ENCODE measurements at places on chromosomes 12 and 14.

- no peak for DNase-seq
Measured at GRCh38 chr14:64997108-64997794, 10.6 kb downstream of the FNTB start.

DNA sequence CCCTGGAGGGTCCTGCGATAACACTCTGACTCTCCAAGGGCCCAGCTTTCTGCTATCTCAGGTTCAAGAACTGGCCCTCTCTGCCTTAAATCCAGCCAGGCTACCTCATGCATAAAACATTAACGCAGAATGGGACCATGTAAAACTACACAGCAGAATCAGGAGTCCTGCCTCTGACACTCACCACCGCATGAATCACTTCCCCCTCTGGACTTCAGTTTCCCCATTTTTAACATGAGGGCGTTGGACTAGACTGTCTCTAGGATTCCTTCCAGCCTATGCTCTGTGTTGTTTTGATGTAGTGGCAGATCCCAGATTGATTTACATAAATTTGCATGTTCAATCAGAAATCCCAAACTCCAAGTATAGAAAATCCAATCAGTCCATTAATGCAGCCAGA, 3.3 kb downstream of the NCKAP5L start:
- no peak for DNase-seq

DNA sequence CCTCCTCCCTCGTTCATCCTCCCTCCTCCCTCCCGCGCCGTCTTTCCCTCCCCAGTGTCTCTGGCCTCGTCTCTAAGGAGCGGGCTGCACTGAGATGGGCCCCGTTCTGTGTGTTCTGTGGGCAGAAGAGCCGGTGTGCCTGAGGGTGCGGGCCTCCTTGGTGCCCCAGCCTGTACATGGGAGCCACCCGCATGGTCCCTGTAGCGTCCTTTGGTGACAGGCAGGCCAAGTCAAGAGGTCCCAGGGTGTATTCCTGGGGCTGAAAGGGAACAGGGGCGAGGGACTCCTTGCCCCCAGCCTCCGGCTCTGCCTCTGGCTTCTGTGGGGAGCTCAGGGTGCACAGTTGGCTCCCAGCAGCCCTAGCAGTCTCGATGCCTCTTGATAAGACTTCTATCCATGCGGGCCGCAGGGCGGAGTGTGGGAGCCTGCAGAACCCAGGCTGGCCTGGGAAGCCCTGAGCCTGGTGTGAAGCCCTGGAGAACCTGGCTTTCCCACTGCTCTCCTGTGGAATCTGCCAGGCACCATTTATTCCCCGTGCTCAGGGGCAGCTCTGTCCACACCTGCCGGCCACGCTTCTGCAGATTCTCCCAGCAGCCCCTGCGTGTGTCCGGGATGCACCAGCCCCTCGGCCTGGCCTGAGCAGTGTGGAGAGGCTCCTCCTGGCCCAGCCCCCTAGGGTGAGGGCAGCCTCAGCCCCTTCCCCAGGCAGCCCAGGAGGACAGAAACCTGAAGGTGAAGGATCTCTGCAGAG, 181.3 kb downstream of the KIF26A start:
- DNase-seq, result no peak

DNA sequence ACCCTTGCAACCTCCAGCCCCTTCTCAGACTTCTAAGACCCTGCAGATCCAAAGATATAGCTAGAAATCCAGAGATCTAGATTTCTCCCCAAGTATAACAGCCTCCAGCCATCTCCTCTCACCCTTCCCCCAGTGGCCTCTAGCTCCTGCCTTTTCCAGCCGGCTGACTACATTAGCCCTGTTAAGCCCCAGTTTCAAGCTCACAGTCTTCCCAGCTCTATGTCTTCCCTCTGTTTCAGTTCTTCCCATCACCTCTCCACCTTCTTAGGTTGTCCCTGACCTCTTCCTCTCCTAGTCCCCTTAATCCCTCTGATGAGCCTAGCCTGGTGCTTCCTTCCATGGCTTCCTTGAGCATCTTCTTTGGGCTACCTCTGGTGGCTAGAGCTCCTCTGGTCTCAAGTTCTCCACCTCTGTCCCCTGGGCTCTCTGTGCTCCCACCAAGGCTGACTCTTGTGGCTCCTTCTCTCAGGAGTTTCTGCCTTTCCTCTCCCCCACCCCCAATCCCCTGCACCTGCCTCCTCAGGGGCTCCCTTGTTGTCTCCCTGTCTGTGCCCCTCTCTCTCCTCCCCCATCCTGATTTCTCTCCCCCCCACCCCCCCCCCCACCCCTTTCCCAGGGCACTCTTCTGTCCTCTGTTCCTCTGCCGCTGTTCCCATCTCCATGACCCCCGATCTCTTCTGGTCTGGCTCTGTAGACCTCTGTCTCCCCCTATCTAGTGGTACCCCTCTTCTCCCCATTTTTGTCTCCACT, 816 bp upstream of the GDF11 start:
- no peak for DNase-seq

GRCh38 chr12:51905471-51906429, 1.6 kb upstream of the ACVRL1 start:
- DNase-seq, result no peak

GRCh38 chr12:9864913-9865675, 4.1 kb downstream of the CLEC2B start:
- DNase-seq, result no peak

DNA sequence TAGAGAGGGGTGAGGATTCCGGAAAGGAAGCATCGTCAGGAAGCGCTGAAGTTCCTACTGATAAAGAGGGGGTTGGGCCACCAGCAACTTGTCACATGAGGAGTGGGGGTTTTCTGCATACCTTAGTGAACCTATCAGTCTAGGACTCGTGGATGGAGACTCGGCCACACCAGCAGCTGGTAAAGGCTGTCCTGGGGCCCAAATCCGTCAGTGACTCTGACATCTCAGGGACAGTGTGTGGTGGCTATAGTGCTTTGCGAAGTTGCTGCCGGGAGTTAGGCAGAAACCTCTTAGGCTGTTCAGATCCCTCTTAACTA, 16.4 kb downstream of the RNASE2 start:
- DNase-seq, result no peak

- DNase-seq, result no peak
Measured at GRCh38 chr12:70468741-70469140, 102.7 kb downstream of the KCNMB4 start.

DNA sequence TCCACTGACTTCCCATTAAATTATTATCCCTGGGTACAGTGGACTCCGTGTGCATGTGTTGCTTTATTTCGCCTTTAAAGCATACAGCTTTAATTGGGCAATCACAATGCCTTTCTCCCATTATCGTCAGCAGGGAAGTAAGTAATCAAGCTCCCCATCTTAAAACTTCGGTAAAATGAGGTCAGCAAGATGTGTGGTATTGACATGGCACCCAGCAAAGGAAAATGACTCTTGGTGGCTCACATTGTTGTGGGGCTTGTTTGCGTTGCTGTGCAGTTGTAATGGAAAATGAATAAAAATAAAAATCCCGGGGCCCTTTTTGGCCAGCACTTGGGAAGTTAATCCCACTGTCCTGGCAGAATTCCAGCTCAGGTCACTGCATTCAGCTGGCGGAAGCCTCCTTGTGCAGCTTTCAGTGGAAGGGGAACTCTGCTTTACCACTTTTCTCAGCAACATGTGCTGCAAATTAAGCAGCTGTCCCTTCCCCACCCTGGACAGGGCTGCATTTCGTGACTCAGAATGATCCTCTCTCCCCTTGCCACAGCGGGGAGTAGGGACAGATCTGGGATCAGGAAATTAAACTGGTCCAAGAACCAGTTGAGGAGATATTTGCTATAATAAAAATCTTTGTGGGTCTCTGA, 13.9 kb upstream of the ATP2A2 start:
- peak; percentile 75 for DNase-seq

DNA sequence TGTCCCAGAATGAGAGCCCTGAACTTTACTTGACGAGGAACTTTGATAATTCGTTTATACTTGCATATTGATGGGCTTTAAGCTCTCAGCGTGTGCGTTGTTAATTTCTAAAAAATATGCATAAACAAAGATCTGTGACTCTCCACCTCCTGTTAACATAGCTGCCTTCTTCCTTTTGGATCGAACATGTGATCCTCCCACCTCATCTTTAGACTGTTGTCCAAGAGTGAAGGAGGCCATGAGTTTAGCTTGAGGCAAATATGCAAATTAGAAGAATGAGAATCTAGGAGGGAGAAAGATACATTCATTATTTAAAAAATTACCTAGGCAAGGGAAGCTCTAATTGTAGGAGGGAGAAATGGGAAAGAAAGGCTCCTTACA, 617 bp downstream of the TTC8 start:
- no peak for DNase-seq

DNA sequence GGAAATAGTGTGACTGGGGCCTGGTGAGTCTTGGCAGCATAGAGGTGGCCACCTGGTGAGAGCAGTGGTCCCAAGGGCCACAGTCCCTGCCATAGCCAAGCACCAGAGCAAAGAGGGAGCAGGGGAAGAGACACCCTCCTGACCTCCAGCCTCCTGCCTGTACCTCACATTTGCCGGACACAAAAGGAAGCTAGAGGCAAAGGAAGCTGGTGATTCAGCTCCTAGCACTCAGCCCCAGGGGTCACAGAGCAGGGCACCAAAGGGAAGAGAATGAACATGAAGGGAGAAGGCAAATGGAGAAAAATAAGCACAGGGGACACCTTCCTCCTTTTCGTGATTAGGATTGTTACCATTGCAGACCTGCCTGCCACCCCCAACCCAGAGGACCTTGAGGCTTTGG, 216.8 kb downstream of the ZFP36L1 start:
- DNase-seq, result no peak

DNA sequence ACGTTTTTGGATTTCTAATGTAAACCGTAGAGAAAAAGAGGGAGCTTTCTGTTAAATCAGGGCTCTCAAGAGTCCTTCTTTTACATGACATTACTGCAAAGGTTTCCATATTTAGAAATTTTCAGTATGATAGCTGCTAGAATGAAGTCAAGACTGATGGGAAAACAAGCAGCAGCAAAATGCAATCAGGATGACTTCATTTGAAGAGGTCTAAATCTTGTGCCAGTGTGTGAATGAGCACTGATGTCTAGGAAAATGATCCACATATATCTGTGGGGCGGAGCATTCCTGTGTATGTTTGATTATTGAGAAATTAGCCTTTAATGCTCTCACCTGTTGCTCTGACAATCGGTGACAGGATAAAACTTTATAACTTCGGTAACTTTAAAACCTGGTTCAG, 73.6 kb downstream of the GRIP1 start:
- DNase-seq, result no peak

GRCh38 chr12:127487031-127487430, 779.9 kb upstream of the TMEM132C start:
- no peak for DNase-seq

DNA sequence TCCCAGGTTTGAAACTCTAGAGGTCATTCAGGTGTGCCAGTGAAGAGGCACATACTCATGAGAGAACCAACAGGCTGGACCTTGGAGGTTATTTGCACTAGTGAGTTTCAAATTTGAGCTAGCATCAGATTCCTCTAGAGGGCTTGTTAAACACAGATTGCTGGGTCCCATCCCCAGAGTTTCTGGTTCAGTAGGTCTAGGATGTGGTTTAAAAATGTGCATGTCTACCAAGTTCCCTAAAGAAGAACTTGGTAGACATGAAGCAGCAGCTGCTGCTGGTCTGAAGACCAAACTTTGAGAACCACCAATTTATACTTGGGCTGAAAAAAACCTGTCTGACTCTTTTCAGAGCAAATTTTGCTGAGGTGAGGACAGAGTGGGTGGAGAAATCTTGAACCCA, 61.7 kb downstream of the SUSD6 start:
- DNase-seq, result no peak

DNA sequence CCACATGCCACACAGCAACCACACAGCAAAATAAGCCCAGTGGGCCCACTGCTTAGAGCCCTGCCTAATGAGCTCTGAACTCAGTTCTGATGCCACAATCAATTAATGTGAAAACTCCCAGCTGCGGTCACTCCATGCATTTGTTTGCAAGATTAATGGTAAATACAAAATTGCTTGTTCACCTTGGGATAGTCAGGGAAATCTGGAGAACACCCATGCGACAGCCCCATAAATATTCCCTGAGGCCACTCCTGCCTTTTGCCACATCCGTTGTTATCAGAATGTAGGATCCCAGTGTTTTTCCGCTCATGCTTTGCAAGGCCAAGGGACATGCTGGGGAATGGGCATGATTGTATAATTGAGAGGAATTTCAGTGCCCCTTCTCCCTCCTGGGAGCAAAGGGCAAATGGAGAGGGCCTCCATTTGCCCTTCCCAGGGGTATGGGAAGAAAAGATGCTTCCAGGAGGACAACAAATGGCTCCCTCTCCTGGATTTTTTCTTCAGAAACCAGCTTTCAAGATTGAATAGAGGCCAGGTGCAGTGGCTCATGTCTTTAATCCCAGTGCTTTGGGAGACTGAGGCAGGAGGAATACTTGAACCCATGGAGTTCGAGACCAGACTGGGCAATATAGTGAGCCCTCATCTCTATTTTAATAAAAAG, 30.8 kb upstream of the CMKLR1 start:
- no peak for DNase-seq

Measured in NCI-H345 (cell line).